ENCODE measurements at places on chromosomes 2 and 18.

- DNase-seq, result no peak
Observed at GRCh38 chr2:172288603-172289002, 138.8 kb upstream of the ITGA6 start.

GRCh38 chr2:162729469-162729868, 109.1 kb downstream of the KCNH7 start:
- no peak for DNase-seq

GRCh38 chr18:21997207-21998143, 171.9 kb upstream of the GATA6 start:
- DNase-seq, result no peak

DNA sequence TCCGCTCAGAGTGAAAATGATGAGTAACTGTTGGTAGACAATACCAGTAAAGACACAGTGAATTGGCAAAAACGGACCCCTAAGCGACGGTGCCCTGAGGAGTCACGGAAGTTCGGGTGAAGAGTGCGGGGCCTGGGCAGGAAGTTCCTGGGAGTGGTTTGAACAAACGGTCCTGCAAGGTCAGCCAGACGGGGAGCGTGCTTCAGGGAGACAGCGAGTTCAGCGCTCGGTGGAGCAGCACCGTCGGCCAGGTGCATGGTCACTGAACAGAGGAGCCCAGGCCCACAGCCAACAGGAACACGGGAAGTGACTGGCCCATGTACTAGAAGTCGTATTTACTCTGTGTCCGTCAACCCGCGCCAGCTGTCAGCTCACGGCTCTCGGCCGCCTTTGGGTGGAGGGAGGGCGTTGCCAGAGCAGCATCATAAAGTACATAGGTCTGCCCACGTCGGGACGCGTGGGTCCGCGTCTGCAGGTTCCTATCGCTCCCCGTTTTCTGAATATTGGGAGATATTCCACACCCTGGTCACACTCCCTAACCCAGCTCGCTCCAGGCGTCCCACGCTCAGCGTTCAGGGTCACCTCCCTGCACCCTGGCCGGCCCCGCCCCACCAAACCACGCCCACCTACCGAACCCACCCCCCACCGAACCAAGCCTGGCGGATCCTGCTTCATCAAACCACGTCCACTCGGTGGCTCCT, 75.6 kb upstream of the UXS1 start:
- DNase-seq, result no peak

- DNase-seq, result no peak
Observed at GRCh38 chr2:178523596-178524134, 43.4 kb downstream of the PLEKHA3 start.

DNA sequence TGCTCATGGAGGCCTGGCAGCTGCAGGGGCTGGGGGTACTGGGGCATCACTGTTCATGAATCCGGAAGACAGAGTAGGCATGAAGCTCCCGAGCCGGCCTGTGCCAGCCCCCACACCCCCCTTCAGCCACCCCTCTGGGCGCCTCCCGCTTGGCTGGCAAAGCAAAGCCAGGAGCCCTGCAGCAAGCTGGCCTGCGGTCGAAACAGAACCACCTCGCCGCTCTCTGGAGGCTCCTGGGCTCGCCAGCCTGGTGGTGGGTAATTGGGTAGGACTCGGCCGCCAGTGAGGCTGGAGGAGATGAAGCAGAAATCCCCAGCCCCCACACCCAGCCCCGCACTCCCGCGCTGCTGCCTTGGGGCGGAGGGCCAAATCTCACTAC, 70.9 kb upstream of the GPC1 start:
- no peak for DNase-seq

- no peak for DNase-seq
Observed at GRCh38 chr2:151302879-151303278, 13.4 kb upstream of the NMI start.

GRCh38 chr2:11680901-11681721, 11.1 kb upstream of the NTSR2 start:
- no peak for DNase-seq

GRCh38 chr18:76801567-76802505, 20.5 kb upstream of the ZNF236 start:
- no peak for DNase-seq

GRCh38 chr2:191066197-191066918, 52.4 kb upstream of the STAT1 start:
- DNase-seq, result no peak

GRCh38 chr2:127195140-127196074, 24.7 kb downstream of the CYP27C1 start:
- DNase-seq, result no peak

DNA sequence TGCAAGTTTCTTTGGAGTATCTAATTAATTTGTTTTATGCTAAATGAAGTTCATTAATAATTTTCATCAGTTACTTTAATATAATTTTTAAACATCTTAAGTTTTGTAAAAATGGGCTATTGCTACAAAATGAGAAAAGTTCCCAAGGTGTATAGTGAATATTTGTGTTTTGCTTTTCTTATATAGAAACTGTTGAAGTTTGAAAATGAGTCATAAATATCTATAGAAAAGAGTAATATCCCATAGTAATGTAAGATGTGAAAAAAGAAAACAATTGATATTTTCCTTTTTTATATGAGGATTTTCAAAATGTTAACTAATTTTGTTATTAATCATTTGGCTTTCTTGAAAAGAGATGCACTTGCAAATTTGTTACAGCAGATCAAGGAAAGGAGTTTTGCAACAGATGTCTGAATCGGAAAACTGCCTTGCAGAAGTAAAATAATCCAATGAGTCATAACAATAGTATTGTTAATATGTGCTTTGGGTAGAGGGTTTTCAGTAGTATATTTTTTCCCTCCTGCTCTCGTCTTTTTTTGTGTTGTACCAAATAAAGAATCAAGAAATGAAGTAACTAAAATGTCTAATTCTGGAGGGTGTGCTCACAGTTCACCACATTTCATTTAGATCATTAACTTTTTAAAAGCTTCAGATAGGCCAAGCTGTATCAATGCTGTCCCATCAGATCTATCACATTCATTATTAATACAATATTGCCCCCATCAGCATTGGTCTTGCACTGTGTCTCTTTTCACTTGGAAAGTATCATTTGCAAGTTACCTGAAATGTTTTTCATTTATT, 15.5 kb downstream of the DUSP19 start:
- no peak for DNase-seq

DNA sequence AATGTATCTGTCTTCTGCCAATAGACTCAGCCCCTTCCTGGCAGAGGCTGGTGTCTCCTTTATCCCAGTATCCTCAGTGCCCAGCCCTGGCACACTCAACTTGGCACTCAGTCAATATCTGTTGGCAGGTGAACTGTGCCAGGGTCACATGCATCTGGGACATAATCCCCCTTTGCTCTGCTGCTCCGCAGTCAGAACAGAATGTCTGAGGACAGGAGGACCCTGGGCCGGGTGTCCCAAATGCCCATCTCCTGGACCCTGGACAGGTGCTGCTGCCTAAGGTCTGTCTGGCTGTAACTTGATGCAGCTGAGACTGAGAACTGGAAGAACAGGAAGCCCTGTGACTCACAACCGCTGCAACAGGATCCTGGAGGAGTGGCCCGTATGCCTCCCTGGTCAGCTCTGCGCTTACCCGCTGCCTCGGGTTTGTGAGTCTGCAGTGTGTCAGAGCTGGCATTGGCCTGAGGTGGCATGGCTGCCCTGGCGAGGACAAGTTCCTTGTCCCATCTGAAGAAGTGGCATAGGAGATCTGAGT, 11.4 kb downstream of the HK2 start:
- no peak for DNase-seq

- peak; percentile 63 for DNase-seq
Observed at GRCh38 chr2:219029829-219030165, 11.5 kb downstream of the CFAP65 start.

- no peak for DNase-seq
Observed at GRCh38 chr2:137185378-137186078, 420.2 kb downstream of the THSD7B start.

- no peak for DNase-seq
Observed at GRCh38 chr2:214328941-214329340, 81.9 kb upstream of the VWC2L start.

DNA sequence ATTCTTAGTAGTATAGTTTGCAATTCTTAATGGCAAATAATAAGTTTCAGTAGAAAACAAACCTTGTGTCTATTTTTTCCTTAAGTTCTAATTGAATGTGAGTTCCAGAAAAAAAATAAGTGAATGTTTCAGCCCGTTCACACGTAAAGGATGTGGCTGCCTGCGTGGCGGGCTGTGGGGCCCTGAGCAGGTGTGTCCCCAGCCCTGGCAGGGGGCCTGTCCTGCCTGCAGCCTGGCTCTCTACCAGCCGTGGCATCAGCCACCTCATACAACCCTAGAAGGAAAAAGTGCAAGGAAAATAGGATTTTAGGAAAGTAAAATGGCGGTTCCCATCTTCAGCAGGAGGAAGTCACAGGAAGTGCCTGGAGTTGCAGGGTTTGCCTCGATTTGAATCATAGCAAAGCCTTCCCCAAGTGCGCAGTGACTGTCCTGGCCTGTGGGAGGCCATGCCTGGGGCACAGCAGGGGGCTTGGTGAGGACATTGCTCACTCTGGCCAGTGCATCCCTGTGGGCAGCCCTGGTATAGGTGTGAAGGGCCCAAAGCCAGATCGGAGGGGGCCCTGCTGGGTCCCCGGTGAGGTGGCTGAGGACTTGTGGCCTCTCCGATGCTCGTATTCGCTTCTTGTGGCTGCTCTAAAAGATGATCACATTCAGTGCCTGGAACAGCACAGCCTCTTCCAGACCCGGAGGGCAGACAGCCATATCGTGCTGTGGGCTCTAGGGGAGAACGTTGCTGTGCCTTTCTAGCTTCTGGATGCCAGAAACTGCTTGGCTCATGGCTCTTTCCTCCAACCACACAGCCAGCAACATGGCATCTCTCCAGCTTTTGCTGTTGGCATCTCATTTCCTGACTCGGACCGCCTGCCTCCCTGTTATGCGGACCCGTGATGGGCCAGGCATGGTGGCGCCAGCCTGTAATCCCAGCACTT, 12.6 kb downstream of the DTYMK start:
- no peak for DNase-seq

DNA sequence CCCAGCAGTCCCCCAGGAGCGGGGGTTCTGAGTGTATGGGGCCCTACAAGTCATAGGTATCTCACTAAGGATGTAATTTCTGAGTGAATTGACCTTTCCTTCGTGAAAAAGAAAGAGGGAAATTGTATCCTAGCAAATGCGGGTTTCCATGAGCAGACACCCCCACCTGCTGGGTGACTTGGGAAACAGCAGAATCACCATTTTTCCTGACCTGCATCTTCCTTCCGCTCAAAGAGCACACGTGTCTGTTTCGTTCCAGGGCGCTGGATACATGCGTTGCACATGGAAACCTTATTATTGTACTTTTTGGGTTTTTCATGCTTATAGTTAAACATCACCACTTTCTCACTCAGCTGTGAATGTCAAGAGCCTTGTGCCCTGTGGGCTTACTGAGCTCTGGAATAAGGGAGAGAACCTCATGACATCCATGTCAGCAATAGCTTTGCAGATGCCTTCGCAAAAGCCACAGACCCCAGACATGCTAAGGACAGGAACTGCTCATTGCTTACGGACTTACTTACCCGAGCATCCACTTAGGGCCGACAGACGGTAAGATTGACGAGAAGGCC, 132.8 kb downstream of the TPO start:
- peak; percentile 49 for DNase-seq

GRCh38 chr2:210577263-210578071, 21.1 kb downstream of the CPS1 start:
- no peak for DNase-seq

- DNase-seq, result no peak
Observed at GRCh38 chr2:12170121-12170520, 423.7 kb downstream of the LPIN1 start.

DNA sequence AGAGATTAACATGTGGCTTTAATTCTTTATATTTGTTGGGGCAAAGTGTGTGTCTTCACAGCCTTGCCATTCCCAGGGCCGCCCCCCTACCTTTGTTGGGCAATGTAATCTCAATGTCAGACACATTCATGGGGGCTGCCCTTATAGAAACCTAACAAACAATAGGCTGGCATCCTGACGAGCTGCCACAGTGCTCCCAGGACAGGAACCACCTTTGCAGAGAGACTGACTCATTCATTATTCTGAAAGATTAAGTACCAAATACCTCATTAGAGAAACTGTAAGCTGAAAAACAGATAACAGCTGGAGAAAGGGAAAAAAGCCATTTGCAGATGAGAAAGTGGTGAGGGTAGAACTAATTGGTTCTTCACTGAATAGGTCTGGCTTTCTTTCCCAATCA, 1587.5 kb upstream of the PIK3C3 start:
- DNase-seq, result no peak

DNA sequence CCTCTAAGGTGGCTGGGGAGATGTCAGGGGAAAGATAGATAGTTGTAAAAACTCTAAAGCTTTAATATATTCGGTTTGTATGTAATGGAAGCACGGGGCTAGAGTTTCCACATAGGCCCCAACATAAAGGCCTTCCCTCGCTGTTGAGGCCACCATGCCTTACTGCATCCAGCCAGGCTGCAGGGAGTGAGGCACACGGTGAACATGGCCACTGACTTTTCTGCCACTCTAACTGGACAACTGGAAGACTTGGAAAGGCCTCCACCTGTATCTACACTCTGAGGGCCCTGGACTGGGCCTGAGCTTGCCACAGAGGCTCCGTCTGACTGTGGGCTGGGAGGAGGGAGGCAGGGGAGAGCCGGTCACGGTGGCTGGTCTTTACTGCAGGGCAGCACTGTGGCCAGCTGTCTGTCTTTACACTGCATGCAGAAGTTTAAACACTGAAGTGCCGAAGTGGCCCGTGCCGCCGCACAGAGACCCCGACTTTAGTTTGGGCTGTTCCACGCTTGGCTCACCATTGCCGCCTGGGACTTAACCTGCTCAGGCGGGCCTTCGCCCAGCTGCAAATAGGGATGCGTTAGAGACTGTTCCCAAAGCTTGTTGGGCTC, 66.7 kb downstream of the EMILIN2 start:
- DNase-seq, result no peak

DNA sequence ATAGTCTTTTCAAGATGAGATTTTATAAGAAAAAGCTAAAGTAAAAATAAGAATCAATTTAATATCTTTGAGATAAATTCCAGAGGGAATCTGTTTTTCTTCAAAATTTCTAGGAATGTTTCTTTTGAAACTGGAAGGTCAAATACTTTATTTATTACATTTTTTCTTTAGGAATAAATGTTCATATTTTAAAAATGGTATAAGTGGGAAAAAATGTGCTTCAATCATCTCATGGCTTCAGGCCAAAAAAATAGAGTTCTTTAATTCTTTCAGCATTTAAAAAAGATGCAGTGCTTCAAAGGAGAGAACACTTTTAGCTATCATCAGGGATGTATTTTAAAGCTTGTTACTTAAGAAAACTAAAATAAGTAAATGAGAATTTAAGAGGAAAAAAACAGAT, 110.6 kb downstream of the NEB start:
- DNase-seq, result no peak

GRCh38 chr2:105081006-105081601, 43.2 kb downstream of the MRPS9 start:
- no peak for DNase-seq

GRCh38 chr2:233060980-233061590, 943 bp downstream of the INPP5D start:
- DNase-seq, result no peak
